ENCODE measurements at places on chromosomes 13 and 19.

GRCh38 chr13:100588331-100589177 lies at the start of gene GGACT:
GGACT (minus strand) TSS chr13:100588789; CDS start chr13:100532591, 56,198 bp downstream.
- no peak for DNase-seq

DNA sequence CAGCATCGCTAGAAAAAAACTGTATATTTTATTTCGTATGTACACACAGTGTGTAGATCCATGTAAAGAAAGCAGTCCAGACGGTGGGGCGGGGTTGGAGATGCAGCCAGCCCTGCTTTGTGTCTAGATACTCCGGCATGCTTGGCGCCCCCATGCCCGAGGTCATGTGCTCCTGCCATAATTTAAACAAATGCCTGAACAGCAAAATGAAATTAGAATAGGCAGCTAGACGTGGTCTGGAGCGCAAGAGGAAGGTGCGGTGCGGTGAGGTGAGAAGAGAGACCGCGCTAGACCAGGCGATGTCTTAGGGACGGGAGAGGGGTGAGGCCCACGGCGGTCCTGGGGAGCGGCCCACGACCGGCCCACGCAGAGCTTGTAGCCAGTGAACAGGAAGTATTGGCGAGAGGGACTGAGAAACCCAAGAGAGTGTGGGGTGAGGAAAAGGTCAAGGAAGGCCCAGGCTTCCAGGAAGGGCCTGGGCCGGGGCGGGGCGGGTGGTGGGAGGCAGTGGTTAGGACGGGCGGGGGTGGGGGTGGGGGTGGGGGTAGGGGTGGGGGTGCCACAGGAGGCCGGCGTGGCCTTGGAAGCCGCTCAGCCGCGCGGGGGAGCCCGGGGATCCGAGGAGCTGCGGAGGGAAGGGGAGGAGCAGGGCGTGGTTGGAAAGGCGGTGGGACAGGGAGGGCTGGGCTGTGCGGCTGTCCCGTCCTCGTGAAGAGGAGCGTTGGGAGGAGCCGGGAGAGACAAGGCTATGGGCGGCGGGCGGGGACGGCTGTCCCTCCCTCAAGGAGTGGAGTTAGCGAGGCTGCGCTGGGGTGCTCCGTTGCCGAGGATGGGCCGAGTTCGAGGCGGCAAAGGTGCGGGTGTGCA lies 254.7 kb upstream of the SGCG start:
- no peak for DNase-seq

GRCh38 chr19:47730910-47731309 lies 14.4 kb upstream of the NOP53 start:
- DNase-seq = no peak

- DNase-seq = no peak
Observed at GRCh38 chr19:28307487-28307886, 905.5 kb downstream of the UQCRFS1 start.

DNA sequence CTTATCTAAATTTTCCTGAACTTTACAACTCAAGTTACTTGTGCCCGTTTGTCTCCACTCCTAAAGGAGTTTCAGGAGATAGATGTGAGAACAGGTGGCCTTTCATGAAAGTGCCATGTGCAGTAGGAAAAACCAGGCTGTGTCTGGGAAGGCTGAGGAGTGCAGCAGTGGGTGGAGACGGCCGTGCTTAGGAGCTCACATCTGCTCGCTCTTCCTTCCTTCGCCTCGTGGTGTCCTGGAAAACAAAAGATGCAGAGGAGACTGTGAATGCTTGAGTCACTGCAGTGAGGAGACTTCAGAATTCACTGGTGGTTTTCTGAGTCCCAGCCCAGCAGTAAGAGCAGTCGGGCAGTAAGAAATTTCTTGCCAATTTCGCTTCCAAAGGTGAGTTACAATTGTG lies 138.4 kb upstream of the RNF113B start:
- no peak for DNase-seq

DNA sequence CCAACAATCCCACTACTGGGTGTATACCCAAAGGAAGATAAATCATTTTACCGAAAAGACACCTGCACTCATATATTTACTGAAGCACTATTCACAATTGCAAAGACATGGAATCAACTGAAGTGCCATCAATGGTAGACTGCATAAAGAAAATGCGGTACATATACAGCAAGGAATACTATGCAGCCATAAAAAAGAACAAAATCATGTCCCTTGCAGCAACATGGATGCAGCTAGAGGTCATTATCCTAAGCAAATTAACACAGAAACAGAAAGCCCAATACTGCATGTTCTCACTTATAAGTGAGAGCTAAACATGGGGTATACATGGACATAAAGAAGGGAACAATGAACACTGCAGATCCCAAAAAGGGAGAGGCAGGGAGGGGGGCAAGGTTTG lies 2.7 kb upstream of the ZNF507 start:
- DNase-seq = no peak

DNA sequence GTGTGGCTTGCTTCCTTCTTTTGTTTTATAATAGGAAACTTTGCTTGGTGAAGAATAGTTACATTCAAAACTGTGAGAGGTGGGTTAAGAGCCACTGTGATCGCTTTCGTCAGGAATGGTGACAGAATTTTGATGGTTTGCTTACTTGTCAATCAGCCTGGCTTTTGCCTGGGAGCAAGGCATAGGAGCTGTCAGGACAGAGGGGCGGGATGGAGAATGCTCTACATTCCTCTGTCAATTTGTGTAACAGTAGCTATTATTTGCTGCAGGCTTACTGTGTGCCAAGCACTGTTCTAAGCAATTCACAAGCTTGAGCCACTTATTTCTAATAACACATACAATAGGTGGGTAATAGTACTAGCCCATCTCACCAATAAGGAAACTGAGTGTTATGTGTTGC lies 28.1 kb upstream of the TNFSF11 start:
- no peak for DNase-seq

DNA sequence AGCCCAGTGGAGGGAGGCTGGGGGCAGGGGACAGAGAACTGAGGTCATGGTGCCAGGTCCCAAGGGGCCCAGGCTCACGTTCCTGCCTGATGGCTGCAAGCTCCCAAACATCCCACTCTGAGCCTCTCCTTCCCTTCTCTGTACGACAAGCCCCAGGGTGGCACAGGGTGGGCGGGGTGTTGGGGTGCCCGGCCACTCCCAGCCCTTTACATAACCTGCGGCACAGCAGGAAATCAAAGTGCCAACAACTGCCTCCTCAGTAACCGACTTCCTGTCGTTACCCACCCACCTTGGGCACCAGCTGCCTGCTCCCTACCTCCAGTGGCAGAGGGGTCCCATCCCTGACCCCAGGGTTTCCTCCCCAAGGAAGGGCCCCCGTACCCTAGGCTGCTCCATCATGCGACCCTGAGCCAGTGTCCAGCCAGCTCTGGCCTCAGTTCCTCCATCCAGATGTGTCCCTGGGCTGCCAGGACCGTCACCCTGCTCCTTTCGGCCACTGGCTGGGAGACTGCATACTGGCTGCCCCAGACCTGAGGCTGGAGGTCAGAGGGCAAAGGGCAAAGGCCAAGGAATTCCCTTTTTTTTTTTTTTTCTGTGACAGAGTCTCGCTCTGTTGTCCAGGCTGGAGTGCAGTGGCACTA lies 27.7 kb upstream of the NFIC start:
- no peak for DNase-seq

DNA sequence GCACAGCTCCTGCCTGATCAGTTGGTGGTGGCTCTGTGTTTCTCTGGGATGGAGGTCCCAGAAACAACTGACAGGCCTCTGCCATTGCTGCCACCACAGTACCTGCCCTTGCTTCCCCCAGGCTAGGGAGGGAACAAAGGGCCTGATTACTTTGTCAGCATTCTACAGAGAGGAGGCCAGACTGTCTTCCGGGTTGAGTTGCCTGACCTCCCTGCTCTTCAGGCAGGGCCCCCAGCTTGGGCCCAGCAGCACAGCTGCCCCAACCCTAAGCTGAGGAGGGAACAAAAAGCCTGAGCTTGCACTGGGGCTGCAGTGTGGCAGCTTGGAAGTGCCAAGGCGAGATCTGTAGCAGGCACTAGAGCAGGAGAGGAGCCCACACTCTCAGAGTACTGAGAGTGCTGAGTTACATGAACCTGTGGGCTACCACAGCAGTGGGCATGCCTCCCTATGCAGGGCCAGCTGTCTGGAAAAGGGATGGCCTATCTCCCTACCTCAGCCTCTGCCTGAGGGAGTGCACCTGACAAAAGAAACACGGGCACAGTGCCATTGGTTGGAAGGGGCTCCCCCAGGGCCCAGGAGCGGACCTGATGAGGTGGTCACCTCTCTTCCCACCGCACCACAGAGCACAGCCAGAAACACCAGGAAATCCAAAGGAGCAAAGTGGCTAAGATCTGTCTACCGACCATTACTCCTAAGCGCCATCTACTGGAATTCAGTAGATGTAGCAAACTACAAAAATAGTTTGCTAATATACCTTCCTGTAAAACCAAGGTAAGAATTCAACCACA lies 24.4 kb downstream of the SLC25A15 start:
- no peak for DNase-seq

GRCh38 chr13:110593430-110594130 lies 21.8 kb upstream of the NAXD start:
- peak; percentile 8 for DNase-seq

DNA sequence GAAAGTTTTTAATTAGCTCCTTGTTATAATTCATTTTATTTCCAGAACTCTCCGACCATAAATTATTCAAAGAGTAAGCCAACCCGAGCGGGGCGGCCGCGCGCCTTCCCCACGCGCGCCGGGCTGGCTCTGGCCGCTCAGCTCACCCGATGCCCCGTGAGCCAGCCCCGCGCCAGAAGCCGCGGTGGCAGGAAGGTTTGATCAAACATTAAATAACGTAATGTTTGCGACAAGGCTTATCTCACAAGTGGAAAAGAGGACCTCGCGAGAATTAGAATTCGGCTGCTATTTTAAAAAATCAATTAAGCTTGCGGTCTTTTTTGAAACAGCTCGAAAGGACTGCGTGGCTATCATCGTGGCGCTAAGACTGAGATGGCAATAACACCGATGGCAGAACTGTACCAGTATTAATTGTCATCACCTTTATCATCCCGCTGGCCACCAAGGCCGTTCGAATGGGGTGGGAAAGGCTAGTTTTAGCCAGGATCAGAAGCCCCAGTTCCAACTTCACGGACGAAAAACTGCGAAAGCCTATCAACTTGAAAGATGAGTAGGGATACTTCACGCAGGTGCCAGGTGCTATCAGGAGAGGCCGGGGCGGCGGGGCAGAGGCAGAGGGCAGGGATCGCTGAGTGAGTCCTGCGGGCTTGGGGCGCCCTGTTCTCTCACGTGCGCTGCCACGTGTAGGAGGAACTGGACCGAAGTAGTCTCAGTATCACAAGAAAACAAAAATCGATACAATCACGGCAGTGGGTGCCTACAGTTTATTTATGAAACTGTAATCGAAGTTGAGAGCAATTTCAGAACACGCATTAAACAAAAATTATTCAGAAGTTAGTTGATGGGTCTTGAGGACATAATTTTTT lies 6.4 kb downstream of the POU4F1 start:
- no peak for DNase-seq
